ENCODE measurements at places on chromosomes 4 and X.

- DNase-seq = peak; percentile 12
These were observed 333.8 kb upstream of the TENM3 start for GRCh38 chr4:181909368-181909767.

DNA sequence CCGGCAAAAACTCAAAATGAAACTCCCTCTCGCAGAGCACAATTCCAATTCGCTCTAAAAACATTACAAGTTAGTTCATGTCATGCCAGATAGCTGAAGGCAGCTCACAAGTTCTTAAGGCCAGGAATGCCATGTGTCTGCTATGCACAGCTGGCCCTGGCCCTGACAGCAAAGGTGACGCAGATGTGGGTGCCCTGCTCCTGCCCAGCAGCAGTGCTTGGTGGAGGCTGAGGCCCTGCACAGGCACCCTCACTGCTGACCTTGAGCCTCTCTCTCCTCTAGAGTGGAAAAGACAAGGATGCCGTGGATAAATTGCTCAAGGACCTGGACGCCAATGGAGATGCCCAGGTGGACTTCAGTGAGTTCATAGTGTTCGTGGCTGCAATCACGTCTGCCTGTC lies 2.9 kb downstream of the S100P start:
- no peak for DNase-seq

DNA sequence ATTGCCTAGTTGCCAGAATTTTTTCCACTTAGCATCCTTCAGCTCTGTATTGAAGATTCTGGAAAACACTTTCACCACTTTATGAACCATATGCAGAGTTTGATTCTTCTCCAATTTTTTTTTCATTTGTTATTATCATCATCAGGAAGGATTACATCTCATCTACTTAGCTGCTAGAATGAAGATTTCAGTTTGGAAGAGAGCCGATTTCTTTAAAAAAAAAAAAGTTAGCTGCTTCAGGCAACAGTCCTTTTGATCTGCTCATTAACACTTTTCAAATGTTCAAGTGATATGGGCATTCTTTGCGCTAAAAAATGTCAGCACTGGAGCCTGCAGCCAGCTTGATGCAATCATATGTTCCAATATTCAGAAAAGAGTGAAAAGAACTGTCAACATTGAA lies 76.2 kb downstream of the ANTXR2 start:
- DNase-seq = no peak

DNA sequence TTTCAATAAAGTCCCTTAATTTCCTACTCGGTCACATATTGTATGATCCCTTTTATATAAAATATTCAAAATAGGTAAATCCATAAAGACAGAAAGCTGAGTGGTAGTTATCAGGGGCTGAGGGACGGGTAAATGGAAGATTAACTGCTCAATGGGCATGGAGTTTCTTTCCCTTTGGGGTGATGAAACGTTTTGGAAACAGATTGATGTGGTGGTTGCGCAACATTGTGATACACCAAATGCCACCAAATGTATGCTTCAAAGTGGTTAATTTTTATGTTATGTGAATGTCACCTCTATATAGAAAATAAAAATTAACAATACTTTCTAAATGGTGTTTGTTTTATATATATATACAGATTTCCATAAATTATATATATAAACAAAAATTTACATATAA lies 15.0 kb upstream of the MAOB start:
- DNase-seq = no peak

GRCh38 chr4:139682309-139682708 lies 16.7 kb downstream of the MGST2 start:
- DNase-seq = no peak

DNA sequence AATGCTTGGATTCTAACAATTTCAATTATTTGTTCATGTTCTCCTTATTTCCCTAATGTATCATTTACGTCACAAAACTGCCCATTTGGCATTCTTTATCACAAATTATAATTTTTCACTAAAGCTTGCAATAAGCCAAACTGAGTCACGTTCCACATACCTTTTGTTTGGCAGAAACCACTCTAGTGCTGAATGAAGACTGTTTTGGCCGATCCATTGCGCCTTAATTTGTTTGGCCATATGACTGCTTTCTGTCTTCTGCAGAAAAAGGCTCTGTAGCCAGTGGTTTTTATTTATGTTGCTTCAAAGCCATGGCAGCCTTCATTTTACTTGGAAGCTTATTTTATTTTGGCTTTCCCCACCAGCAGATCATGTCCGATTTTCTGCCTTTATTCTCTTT lies 184.4 kb upstream of the HAND2 start:
- DNase-seq = no peak

GRCh38 chrX:107894038-107894437 lies 68.4 kb downstream of the MID2 start:
- DNase-seq = peak; percentile 8

- no peak for DNase-seq
These were observed 66.0 kb downstream of the UBE2K start for GRCh38 chr4:39763714-39764572.

DNA sequence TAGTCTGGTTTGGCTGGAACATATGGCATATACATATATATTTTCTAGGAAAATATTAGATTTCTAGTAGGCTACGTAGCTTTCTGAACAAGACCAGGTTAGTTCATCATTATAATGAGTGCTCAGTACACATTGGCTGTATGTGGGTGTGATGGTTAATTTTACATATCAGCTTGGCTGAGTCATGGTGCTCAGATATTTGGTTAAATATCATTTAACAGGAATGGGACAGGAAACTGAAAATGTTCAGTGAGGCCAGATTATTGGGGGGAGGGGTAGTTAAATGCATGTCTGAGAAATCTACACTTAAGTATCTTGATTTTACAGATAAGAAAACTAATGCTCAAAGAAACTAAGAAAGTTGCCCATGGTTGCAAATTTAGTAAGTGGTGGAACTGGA lies 160.1 kb downstream of the RBMX2 start:
- DNase-seq = no peak

DNA sequence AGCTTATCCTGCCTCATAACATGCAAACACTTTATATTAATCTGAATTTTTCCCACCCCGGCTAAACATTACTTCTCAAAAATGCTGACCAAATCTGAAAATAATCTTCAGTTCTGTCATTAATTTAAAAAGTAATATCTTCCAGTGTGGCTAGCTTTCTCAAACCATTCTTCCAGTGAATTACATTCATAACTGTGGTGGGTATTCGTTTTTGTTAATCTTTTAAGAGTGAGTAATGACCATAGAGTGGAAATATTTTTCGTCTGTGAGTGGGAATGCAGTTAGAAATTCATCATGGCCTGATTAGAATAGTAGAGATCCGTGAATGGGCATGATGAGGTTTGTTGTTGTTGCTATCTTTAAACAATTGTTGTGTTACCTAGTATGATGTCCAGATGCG lies 138.6 kb upstream of the SFRP2 start:
- no peak for DNase-seq

- DNase-seq = no peak
These were observed 107.3 kb downstream of the JADE1 start for GRCh38 chr4:128916832-128917231.

DNA sequence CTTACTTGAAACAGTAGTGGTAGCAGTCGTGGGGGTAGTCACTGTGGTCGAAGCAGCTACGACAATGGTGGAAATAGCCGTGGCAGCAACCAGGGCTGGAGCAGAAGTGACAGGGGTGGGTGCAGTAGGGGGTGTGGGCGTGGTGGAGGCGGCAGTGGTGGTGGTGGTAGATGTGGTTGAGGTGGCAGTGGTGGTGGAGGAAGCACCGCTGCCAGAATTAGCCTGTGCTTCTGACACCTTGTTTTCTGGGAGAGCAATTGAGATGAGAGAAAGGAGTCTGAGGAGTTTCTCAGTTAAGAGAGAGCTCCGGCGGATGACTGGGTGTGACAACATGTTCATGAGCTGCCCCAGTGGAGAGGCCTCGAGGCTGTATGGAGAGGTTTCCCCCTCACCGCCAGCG lies 113.5 kb upstream of the HSD17B10 start:
- DNase-seq = no peak

- peak; percentile 85 for DNase-seq
These were observed 175.6 kb downstream of the SNCA start for GRCh38 chr4:89661173-89661899.

GRCh38 chrX:78029663-78030062 lies 60.2 kb upstream of the PGAM4 start:
- peak; percentile 28 for DNase-seq

DNA sequence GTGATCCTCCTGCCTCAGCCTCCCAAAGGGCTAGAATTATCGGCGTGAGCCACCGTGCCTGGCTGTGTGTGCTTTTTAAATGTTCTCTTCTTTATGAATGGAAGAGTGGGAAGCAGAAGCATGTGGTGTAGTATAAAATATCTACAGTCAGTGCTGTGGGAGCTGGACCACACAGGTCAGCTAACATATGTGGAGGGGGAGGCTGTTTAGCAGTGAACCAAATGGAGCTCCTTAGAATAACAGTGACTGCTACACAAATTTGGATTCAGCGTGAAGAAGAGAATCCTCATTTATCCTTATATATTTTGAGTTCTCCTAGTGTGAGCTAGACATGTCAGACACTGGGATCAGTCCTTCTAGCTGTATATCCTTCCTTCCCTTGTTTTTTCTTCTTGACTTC lies 3.2 kb downstream of the SNX25 start:
- no peak for DNase-seq

DNA sequence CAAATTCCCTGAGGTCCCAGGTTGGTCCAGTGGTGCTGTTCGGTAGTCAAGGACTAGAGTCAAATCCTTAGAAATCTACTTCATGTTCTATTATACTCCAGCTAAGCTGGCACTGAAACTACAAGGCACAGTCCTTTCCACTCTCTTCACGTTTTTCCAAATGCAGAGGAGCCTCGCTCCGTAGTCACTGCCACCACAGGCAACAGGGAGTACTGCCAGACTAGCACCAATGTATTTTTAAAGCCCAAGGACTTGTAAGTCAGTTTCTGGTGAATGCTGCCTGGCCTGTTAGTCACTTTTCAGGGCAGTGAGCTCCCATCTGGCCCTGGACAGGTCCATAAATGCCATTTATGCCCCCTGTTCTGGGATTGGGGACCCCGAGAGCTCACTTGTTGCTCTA lies 323.5 kb downstream of the FAM47A start:
- DNase-seq = no peak

GRCh38 chrX:10233696-10234095 lies 76.9 kb downstream of the CLCN4 start:
- DNase-seq = no peak

All from A172 (cell line).